ENCODE measurements at places on chromosomes 16 and 17. TPM values are rescaled to one million over a fixed set of nuclear protein-coding genes. Genes with fewer than 3 reads are reported as not detected.

Gene ITGAX
- total RNA-seq = 1.1 TPM

Gene PIK3R6
- total RNA-seq = not detected

Gene PTX4
- total RNA-seq = not detected

Gene APOBR
- total RNA-seq = 0.06 TPM

Gene PPP1R9B
- 47.2 TPM for total RNA-seq

Gene KIF2B
- not detected for total RNA-seq

Gene TTLL6
- 0.55 TPM for total RNA-seq

Gene PRR29
- total RNA-seq = 0.75 TPM

Gene TAT
- total RNA-seq = 0.06 TPM

Gene GP2
- not detected for total RNA-seq

Gene NPTX1
- 210 TPM for total RNA-seq

Gene CACNG5
- not detected for total RNA-seq

Gene OR1A1
- not detected for total RNA-seq

Gene KCNJ2
- total RNA-seq = 0.08 TPM

Measured in A549 treated with Hydrocortisone at 1 μM for 4 hours (cell line).